ENCODE measurements at places on chromosomes 16 and 17.

DNA sequence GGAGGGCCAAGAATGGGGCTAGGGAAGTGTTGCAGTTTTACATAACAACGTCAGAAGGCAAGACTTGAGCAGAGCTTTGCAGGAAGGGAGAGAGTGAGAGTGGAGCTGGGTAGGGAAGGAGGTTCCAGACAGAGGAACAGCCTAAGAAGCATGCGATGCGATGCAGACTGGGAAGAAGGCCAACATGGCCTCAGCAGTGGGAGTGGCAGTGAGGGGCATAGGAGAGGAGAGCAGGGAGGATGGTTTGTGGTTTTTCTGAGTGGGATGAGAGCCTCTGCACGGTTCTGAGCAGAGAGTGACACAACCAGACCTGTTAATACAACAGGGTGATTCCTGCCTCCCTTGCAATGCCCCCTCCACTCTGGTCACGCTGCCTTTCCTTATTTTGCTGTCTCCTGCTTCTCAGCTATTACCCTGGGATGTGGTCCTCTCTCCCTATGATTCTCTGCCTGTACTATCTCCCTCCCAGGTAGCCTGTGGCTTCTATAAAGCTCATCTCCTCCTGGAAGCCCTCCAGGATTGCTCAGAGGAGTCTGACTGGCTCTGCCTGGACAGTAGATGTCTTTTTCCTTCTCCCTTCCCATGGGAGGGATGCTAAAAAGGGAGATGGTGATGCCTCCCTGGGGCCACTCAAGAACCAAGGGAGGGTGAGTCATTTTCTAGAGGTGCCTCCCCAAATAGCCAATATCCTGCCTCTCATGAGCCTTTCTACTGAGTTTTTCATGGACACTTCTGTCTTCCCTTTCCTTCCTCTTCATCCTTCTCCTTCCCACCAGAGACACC, 38.7 kb upstream of the NGFR start:
- peak; percentile 46 for DNase-seq

DNA sequence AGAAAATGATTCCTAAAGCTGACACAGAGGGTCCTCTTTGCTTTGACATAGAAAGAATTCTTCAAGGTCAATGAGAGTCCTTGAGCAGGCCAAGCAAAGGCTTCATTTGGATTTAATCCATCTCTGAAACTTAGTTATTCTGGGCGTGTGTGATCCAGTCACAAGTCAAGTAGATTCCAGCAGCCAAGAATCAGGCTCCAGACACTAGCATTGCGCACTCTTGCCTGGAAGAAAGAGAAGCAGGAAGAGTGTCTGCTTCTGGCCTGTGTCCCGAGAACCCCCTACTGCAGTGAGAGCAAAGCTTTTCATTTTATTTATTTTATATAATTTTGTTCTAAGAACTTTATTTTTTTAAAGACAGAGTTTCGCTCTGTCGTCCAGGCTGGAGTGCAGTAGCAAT, 88.2 kb upstream of the CACNG5 start:
- DNase-seq, result no peak

DNA sequence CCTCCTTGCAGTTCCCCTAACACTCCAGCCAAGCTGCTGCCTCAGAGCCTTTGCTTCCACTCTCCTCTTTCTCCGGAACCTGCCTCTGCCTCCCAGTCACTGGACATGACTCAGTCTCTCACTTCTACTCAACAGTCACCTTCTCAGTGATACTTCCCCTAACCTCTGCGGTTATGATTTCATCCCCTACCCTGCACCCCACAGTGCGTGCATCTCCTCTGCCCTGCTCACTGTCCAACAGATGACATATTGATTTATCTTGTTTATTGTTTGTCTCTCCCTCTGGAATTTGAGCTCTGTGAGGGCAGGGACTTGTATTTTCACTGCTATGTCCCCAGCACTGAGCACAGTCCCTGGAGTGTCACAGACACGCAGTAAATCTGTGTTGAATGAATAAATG, 100.7 kb downstream of the CYLD start:
- DNase-seq, result no peak

GRCh38 chr17:32664936-32665583, 178.3 kb downstream of the CDK5R1 start:
- DNase-seq, result no peak

GRCh38 chr17:39335704-39336223, 65.7 kb downstream of the FBXL20 start:
- no peak for DNase-seq

All from AG04449 (cell line).